ENCODE measurements at places on chromosomes 1 and 21. TPM values are rescaled to one million over a fixed set of nuclear protein-coding genes. Genes with fewer than 3 reads are reported as not detected.

Gene AKR7A3
- 0.40 TPM for total RNA-seq

Gene FAM151A
- not detected for total RNA-seq

Gene FCGR1A
- total RNA-seq: not detected

Gene ZBTB37
- 5.0 TPM for total RNA-seq

Gene SERTAD4
- 2.7 TPM for total RNA-seq

Gene PRR9
- total RNA-seq: not detected

Gene MTARC2
- 14.1 TPM for total RNA-seq

Gene THEMIS2
- total RNA-seq: 2.7 TPM

Gene RNF223
- not detected for total RNA-seq

Gene KIF2C
- total RNA-seq: 38.6 TPM

Gene OR2M3
- not detected for total RNA-seq

Gene CALML6
- 0.40 TPM for total RNA-seq

Gene TRIM58
- total RNA-seq: 0.43 TPM

Gene LIPI
- total RNA-seq: not detected

Gene MIER1
- 54.0 TPM for total RNA-seq

Gene S100A7
- not detected for total RNA-seq

Gene ADAM30
- total RNA-seq: not detected

Gene FNDC5
- total RNA-seq: 0.13 TPM

Gene FBXO42
- 21.1 TPM for total RNA-seq
